ENCODE measurements at places on chromosomes 3 and 15.

DNA sequence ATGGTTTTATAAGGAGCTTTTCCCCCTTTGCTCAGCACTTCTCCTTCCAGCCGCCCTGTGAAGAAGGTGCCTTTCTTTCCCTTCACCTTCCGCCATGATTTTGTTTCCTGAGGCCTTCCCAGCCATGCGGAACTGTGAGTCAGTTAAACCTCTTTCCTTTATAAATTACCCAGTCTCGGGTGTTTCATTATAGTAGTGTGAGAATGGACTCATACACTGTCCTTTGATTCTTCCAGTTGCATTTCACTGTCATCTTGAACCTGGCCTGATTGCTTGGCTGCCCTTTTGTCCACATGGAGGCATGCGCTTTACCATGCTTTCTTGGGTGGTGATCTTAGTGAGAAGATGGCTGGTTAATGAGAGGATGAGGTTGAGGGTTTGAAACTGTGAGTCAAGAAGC, 23.2 kb downstream of the USP13 start:
- DNase-seq = no peak

- DNase-seq = no peak
Measured at GRCh38 chr3:40780925-40781406, 256.2 kb downstream of the ZNF621 start.

- DNase-seq = no peak
Measured at GRCh38 chr3:137219801-137220445, 262.1 kb downstream of the IL20RB start.

DNA sequence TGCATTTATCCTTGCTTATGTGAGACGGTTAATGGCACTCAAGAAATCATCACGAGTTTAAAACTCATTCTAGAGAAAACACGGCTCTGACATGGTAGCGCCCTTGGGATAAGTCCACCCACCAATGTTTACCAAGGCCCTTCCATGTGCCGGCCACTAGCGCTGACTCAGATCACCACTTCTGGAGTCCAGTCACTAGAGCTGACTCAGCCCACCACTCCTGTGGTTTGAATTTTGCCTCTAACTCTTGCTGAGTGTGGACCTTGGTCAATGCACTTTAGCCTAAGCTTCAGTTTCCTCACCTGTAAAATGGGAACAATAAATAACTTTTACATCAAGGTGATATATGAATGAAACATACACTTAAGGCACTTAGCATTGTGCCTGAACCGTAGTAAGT, 358.4 kb upstream of the PROK2 start:
- no peak for DNase-seq

- no peak for DNase-seq
Measured at GRCh38 chr3:194364652-194365434, 4.7 kb downstream of the LRRC15 start.

- DNase-seq = no peak
Measured at GRCh38 chr3:178244733-178245709, 291.2 kb upstream of the KCNMB2 start.

DNA sequence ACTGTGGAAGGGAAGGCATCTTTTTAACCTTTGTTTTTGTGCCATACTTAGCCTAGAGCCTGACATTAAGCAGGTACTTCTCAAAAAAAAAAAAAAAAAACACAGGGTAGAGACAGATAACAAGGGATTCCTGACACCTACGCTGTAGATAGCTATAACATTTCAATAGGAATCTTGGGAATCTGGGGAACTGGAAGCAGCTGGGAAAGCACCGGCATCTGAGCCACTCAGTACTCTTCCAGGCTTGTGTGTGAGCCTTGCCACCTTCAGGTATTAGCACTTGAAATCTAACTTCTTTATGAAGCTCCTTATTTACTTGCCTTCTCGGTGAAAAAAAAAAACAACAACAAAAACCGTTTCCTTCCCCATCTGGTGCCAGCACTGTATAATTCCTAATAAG, 46.8 kb downstream of the PIK3CA start:
- no peak for DNase-seq

- DNase-seq = no peak
Measured at GRCh38 chr15:67564021-67564967, 21.8 kb downstream of the MAP2K5 start.

DNA sequence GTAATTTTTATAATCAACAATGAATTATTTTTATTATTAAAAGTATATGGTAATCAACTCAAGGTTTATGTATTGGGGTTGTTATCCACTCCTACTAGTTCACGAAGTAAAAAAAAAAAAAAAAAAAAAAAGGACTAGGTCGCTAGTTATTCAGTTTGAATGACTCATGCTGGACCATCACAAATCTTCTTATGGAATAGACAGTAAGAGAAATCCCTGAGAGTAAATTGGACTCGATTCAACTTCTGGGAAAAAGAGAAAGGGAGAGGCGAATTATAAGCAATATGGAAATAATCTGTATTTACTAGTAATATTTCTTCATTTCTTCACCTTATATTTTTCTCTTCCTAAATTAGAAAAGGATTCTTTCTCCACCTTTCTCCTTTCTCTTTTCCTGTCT, 2.0 kb downstream of the MYEF2 start:
- no peak for DNase-seq

DNA sequence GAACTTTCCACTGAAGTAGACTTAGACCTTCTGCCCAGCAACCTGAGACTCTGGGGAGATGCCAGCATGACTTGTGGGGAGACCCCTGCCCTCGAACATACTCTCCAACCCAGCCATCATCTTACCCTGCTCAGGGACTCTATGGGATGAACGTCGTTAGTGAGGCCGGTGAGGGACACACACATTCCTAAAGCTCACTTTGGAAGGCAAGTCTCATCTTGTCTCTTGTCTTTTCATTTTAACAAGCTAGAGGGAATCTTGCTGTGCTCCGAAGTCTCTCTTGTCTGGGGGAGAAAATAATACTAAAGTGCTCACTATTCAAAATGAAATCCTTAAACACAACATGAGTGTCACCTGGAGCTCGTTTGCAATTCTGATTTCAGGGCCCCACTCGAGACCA, 239.5 kb upstream of the HES1 start:
- DNase-seq = no peak

DNA sequence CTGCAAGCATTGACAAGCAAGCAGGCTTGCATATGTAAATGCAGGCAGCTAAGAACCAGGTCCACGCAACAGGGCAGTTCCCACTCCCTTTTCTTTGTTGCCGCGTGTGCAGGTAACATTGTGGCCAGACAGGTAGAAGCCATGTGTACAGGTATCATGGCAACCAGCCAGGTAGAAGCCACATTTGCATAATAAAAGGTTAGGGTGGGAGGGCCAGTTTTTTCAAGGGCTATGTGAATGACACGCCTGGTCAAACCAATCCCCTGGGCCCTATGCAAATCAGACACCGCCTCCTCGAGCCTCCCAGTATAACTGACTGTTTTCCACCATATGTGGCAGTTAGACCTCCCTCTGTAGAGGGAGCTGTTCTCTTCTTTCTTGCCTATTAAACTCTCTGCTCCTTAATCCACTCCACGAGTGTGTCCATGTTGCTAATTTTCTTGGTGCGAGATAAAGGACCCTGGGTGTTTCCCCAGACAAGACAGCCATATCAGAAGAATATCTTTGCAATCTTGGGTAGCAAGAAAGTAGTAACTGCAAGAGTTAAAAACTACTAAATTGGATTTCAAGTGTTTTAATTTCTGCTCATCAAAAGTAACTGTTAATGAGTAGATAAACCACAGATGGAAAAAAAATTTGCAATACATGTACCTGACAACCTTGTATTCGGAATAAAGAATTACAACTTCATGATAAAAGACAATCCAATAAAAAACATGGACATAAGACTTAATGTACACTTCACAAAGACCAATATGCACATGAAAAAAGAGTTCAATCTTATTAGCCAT, 21.8 kb downstream of the PCOLCE2 start:
- DNase-seq = peak; percentile 32

DNA sequence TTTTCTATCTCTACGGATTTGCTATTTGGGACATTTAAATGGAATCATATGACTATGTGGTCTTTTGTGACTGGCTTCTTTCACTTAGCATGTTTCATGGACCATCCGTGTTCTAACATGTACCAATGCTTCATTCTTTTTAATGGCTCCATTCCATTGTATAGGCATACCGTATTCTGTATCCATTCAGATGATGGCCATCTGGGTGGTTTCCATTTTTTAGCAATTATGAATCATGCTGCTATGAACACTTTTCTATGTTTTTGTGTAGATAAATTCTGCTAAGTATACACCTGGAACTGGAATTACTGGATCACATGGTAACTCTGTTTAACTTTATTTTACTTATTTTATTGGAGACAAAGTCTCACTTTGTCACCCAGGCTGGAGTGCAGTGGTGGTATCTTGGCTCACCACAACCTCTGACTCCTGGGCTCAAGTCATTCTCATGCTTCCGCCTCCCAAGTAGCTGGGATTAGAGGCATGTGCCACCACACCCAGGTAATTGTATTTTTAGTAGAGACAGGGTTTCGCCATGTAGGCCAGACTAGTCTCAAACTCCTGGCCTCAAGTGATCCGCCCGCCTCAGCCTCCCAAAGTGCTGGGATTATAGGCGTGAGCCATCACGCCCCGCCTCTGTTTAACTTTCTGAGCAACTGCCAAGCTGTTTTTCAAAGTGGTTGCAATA, 13.4 kb downstream of the UBP1 start:
- DNase-seq = no peak

- DNase-seq = peak; percentile 9
Measured at GRCh38 chr3:98986073-98986472, 84.6 kb upstream of the DCBLD2 start.

GRCh38 chr15:100256970-100257650, 84.7 kb downstream of the ADAMTS17 start:
- DNase-seq = no peak

- DNase-seq = no peak
Measured at GRCh38 chr3:24562895-24563294, 68.2 kb upstream of the THRB start.

DNA sequence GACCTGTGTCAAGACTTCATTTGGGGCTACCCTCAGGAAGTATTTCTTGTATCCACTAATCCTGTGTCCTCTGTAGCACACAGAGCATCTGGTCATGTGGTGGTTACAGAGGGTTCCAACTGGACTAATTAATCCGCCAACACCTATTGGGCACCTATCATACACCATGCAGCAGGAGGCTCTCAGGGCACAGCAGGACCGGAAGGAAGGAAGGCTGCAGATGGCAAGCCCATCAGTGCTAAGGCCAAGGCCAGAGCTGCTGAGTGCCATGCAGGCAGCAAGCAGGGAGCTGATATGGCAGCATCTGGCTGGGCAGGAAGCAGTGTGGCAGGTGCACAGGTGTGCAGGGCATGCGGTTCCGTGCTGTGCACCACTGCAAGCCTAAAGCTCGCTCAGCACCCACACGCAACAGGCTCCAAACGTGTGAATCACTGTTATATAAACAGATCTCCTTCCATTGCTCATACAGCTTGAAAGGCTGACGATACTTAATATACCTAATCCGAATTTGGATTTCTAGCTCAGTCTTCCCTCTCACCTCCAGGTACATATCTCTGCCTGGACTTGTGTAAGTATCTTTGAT, 64.4 kb upstream of the SNRPA1 start:
- no peak for DNase-seq

- no peak for DNase-seq
Measured at GRCh38 chr15:101534376-101534970, 45.0 kb upstream of the PCSK6 start.

GRCh38 chr3:159870723-159871122, 117.9 kb upstream of the IL12A start:
- DNase-seq = no peak

DNA sequence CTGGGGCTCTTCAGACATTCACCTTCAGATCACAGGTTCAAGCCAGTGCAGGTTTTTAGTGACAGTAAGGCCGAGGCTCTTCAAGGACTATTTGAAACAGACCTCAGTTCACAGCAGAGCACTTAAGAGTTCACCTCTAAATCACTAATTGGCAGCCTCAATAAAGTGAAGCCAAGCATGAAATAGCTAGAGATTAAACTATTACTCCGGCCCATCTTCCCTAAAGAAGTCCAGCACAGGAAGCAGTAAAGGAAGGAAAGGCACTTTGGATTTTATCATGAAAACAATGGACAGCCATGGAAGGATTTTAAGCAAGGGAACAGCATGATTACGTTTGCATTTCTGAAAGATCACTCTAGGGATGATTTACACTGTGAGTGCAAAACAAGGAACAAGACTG, 27.6 kb upstream of the ARL6 start:
- no peak for DNase-seq

All from progenitor cell of endocrine pancreas (in vitro differentiated cells).